ENCODE measurements at places on chromosomes 7 and 10.

DNA sequence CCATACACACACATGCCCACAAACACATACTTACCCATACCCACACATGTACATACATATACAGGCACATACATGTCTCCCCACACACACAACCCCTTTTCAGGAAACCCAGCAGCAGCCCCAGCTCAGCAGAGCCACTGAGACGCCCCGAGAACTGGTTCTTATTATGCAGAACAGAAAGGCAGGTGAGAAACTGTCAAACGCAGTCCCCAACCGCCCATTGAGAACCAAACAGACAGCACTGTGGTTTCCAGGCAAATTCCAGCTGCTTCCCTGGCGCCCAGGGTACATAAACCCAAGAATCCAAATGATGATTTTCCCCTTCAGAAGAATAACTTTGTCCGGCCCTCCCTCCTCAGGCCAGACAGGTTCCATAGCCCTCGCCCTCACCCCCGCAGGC lies 366.6 kb upstream of the ZMIZ1 start:
- DNase-seq: no peak

DNA sequence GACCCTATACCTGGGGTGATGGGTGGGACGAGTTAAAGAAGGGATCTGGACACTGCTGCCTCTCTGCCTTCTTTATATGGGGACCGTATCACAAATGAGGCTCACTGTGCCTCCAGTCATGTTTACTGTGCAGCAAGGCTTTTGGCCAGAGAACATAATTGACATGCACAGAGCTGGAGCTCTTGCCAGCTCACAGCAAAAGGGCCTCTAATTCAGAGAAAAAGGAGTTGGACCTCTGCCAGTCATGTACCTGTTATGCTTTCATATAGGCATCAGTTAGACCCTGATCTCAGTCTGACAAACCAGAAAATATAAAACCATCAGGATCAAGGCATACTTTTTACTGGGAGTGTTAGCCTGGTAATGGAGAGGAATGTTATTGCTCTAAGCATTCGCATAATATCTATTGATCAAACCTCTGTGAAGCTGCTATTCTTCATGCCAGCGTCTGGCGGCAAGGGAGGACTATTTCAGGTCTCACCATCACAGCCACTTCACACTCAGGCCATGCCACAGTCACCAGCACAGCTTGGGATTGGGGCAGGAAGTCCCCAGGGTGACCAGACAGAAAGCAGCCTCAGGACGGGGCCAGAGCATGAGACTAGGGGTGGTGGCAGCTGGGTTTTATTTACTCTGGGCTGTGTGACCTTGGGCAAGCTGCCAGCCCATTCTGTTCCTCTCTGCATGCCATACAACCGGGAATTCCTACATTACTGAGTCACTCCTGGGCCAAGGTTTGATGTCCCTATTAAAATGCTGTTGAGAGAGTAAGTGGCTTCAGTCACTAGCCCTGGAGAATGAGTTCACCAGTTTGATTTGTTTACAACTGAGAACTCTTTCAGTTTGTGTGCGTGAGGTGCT lies 90.1 kb downstream of the NPSR1 start:
- DNase-seq: no peak

DNA sequence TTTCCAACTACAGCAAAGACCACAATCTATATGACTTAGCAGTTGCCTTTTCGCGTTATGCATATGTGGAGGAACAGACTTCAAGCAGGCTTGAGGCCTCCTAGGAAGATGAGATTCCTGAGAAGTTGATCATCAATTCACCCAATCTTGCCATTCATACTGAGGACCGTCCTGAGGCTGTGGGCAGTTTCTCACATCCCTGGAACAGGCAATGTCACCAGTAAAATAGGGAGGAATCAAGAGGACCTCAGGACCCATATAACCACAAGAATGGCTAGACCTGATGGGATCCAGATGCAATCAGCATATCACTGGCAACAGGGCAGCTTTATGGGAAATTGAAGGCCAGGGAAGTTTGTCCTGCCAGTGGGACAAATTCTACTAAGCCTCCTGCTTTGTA lies 17.3 kb downstream of the KDM7A start:
- no peak for DNase-seq

GRCh38 chr7:133310232-133310862 lies 57.5 kb downstream of the EXOC4 start:
- DNase-seq: no peak

DNA sequence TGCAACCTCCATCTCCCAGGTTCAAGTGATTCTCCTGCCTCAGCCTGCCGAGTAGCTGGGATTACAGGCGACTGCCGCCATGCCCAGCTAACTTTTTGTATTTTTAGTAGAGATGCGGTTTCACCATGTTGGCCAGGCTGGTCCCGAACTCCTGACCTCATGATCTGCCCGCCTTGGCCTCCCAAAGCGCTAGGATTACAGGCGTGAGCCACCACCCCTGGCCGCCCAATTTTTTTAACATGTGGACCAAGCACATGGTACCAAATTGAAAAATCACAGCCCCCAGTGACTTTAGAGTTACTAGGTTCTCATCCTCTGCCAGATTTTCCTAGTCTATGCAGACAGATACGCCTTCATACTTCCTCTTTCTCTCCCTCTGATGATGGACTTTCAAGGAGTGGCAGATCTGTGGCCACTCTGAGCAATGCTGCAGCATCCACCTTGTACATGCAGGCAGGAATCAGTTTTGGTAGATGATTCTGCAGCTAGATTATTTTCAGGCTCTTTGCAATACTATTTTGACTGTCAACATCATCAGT lies 34.0 kb upstream of the EZH2 start:
- no peak for DNase-seq

GRCh38 chr7:112215787-112216186 lies 9.3 kb downstream of the ZNF277 start:
- DNase-seq: no peak

DNA sequence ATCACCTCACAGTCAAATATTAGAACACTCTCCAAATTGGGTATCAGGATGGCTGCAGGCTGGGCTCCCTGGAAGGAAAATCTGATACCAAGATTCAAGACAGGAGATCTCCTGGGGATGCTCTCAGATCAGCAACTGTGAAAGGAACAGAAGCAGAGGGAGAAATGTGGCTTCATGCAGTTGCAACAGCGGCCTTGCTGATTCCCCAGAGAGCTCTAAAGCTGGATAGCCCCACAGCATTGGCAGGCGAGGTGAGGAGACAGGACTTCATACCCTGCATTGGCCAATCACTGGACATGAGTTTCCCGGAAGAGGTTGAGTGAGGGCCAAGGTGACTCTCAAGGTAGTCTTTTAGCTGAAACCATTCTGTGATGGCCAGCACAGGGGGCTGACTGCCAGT lies 190.6 kb downstream of the PTPN20 start:
- DNase-seq: no peak

GRCh38 chr10:30359373-30360206 lies 10.5 kb upstream of the MTPAP start:
- peak; percentile 73 for DNase-seq

DNA sequence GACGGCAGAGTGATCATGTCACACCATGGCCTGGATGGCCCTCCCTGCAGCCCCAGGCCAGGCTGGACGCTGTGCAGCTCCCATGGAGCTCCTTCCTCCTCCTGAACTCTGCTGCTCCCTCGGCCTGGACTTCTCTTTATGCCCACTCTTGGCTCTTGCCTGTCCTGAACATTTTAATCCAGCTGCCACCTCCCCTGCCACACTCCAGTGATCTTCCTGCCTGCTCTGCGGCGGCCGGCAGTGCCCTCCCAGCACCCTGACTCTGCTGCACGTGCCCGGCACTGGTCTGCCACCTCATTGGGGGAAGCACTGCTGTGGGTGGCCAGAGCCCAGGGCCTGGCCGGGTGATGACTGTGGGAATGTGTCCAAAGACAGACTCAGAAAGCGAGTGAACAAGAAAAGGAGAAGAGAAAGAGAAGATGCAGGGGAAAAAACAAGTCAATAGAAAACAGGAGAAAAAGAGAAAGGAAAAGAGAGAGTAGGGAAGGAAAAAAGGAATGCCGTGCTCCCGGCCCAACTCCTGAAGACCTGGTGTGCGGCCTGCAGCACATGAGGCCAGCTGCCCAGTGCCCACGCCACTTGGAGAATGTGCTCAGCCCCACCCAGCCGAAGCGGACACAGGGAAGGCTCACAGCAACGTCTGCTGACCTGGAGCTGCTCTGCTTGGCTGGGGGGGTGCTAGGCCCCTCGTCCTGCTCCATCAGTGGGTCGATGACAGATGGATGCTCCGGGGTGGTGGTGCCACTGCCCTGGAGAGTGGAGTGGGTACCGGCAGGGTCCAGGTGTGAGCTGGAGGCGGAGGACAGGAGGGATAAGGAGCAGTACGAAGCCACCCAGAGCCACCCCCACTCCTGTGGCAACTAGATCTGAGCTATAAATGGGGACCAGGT lies 115.9 kb downstream of the DLG5 start:
- no peak for DNase-seq

- no peak for DNase-seq
Observed at GRCh38 chr10:22823109-22823508, 104.7 kb upstream of the ARMC3 start.

- no peak for DNase-seq
Observed at GRCh38 chr7:18305866-18306265, 189.7 kb upstream of the HDAC9 start.

- no peak for DNase-seq
Observed at GRCh38 chr7:144747936-144748335, 87.9 kb downstream of the TPK1 start.

GRCh38 chr10:18104223-18104872 lies 35.9 kb upstream of the CACNB2 start:
- no peak for DNase-seq

GRCh38 chr7:2360796-2361195 lies 6.2 kb downstream of the EIF3B start:
- no peak for DNase-seq

DNA sequence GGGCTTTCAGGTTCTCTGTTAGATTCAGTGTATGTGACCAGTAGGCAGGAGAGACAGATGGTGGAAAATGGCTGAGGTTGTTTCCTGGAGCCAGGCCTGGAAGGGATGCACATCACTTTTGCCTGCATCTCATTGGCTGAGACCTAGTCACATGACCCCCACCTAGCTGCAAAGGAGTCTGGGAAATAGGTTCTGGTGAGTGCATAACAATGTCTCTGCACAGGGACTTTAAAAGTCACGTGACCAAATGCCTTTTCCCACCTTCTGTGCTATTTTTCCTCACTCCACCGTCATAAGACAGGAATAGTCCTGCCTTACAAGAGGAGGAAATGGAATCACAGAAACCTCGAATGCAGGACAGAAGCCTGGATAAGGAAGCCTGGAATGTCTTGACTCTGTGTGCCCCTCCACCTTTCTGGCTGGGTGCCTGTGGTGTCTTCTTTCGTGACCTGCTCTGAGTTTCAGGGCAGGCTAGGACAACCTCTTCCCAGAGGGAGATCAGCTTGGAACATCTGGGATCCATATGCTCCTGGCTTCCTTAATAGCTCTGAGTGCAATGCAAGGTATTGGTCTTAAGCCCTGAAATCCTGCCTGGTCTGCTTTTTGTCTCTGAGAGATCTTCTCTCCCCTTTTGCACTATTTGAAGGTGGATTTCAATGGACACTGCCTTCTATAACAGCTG lies 139.9 kb upstream of the ZNF438 start:
- DNase-seq: no peak

- no peak for DNase-seq
Observed at GRCh38 chr7:110766864-110767263, 324.1 kb upstream of the LRRN3 start.

- DNase-seq: no peak
Observed at GRCh38 chr7:45924283-45924682, 3.2 kb upstream of the IGFBP3 start.

GRCh38 chr7:119037941-119038340 lies 813.4 kb downstream of the ANKRD7 start:
- DNase-seq: no peak

- DNase-seq: no peak
Observed at GRCh38 chr10:117212176-117212575, 14.9 kb downstream of the KCNK18 start.

- DNase-seq: no peak
Observed at GRCh38 chr10:125482637-125483036, 200.3 kb downstream of the TEX36 start.

DNA sequence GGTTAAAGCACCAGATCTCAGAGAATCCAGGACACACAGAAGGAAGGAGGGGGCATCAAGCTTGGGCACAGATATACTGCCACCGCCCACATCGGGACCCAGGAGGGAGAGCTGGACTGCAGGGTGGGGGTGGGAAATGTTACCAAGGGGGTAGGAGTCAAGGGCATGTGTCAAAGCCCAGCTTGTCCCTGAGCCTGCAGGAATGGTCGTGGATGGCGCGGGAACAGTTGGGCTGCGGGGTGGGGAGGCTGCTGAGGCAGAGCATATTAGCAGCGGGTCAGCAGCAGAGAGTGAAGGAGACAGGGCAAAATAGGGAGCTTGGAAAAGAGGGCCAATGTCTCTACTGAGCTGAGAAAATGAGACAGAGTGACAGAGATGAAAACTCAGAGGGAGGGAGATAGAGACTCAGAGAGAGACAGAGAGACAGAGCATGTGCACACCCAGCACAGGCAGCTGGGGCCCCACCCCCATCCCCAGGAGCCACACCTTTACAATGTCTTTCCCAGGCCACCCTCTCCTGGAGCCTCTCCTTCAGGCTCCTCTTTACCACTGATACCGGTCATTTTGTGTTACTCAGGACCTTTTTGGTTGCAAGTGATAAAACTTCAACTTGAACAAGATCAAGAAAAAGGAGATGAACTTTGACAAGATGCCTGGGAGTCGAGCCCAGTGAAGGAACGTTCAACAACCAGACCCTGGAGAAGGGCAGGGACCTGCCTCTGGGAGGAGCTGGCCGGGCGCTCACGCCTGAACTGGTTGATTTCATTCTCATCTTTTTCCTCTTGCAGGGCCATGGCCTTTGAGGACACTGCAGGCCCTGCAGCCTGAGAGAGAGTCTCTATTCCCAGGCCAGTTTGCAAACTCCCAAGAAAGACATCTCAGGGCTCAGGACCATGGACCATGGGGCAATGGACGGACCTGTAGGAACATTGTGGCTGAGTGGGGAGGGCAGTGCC lies 50.0 kb downstream of the AOC1 start:
- DNase-seq: no peak

GRCh38 chr10:132451506-132452215 lies 54.7 kb downstream of the PWWP2B start:
- no peak for DNase-seq

DNA sequence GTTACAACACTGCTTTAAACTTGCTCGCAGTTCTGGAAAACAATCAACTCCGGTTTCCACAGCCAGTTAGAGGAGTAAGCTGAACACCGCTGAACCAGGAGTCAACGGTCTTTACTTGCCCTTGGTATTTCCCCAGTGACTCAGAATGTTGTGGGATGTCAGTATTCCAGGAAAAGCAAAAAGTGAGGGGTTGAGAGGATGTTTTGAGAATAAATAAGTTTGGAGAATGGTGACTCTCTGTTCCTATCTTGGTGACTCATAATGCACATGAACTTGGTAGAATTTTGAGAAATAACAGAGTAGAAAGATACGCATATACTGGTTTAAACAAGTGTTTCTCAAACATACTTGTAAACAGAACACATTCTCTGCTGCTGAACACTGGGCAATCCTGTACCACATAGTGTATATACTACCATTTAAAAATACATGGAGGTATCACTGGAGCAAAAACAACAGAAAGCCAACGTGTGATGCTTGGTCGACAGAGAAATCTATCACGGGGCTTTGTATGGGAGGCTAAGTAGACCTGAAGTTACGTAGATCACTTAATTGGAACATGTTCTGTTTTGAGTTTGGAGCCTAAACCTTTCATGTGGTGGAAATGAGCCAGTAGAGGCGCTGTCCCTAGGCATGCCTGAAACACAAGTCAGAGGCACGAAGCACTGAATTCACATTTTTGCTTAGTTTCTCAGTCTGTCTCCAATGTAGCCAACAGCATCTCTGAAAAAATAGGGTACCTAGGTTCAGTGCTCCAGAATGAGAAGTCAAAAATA lies 534.3 kb downstream of the PARD3 start:
- DNase-seq: no peak

GRCh38 chr10:84007482-84007881 lies 131.8 kb upstream of the GHITM start:
- no peak for DNase-seq

Data from CD8-positive, alpha-beta memory T cell (primary cell).